ENCODE measurements at places on chromosomes 12 and 14.

DNA sequence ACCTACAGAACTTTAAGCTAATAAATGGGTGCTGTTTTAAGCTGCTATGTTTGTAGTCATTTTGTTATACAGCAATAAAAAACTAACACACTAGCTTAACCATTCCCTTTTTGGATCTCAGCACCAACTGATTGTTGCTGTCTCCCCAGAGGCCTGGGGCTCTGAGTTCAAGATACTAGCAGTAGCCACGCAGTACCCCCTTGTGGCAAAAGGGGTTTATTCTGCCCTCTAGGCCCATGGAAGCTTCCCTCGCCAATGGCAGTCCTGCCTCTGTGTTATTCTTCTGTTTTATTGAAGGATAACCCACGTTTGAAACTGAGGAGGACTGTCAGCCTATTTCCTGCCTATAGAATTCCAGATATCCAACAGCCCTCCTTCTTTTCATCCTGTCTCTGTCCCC lies 455.3 kb upstream of the ATP2B1 start:
- H3K4me1 ChIP-seq: no peaks in the 10 kb centered on the region
- H3K27me3 ChIP-seq: no peaks in the 10 kb centered on the region
- no peaks in the 10 kb centered on the region for H3K36me3 ChIP-seq
- H3K4me3 ChIP-seq: no peak overlapping the region
- no peak overlapping the region for H3K27ac ChIP-seq

- peak overlapping the region; percentile 71 for H3K27ac ChIP-seq
- H3K4me3 ChIP-seq: peak overlapping the region; percentile 74
- H3K36me3 ChIP-seq: peaks cover 26% of the 10 kb centered on the region
Observed at GRCh38 chr12:6771509-6772330, 600 bp upstream of the LAG3 start.

- no peaks in the 10 kb centered on the region for H3K27me3 ChIP-seq
- peaks cover 4% of the 10 kb centered on the region for H3K36me3 ChIP-seq
- peaks cover 23% of the 10 kb centered on the region for H3K4me1 ChIP-seq
- H3K27ac ChIP-seq: peak overlapping the region; percentile 40
- no peak overlapping the region for H3K4me3 ChIP-seq
Observed at GRCh38 chr14:22200977-22201605, 387.9 kb downstream of the DAD1 start.

DNA sequence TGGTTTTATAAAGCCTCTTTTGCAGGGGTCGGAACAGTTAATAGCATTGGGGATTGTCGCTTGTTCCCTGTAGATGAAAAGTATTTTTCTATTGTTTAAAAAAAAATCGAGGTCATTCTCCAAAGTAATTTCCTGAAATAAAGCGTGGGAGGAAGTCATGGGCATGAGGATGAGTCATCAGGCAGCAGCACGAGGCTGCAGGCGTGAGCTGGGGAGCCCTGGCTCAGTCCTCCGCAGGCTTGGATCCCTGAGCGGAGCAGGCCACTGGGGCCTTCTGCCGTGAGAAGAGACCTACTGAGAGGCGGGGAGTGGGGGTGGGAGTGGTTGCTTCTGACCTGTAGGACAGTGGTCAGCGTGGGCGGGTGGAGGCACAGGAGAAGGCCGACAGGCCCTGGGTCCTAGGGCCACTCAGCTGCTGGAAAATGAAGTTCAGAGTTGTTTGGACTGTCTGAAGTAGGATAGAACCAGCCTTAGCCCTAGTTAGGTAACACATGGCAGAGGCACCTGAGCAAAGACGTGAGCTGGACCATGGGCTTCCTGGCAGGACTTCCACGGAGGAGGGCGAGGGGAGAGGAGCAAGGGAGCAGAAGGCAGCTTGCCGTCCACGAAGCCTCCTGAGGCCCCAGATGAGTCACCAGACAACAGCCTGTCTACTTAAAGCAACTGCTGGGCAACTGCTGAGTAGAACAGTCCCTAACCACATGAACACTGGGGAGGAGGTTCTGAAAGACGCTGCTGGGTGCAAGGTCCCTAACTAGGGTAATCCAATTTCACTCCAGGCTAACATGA lies 21.1 kb upstream of the LGALS3 start:
- H3K4me1 ChIP-seq: peaks cover 41% of the 10 kb centered on the region
- DNase-seq: peak; percentile 59
- H3K27me3 ChIP-seq: no peaks in the 10 kb centered on the region
- H3K27ac ChIP-seq: peak overlapping the region; percentile 86

Measured in activated CD4-positive, alpha-beta memory T cell treated with anti-CD3 and anti-CD28 coated beads, Interleukin-2, amount 10 ng/mL, durations not matched to agents 7 days and 5 days (primary cell).